ENCODE measurements at places on chromosomes 4 and X.
A peak's percentile ranks its signal among the peaks of the same experiment; 100 is the strongest.

DNA sequence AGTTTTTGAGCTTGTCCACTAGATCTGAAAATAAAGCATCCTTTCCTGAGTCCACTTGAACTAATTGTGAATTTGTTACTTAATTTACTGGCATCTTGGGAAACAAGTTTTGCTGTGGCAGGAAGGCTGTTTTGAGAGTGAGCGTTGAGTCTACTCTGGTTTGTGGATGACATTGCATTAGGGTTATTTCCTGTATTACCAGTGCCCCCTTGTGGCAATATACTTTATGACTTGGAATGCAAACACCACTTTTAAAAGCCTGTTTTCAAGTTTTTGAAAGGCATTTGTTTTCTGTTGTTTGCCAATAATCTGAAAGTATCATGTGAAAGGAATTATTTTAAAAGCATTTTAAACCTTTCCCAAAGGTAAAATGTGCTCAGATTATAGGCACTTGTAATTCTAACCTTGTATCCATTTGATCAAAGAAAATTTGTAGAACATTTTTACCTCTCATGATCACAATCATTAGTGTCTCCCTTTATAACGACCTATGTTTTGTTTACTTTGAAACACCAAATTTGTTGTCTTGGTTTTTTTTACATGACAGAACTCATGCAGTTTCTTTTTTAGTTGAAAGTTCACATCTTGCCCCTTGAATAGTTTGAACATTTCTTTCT lies 18.0 kb upstream of the CYP2U1 start:
- DNase-seq = peak; percentile 44

DNA sequence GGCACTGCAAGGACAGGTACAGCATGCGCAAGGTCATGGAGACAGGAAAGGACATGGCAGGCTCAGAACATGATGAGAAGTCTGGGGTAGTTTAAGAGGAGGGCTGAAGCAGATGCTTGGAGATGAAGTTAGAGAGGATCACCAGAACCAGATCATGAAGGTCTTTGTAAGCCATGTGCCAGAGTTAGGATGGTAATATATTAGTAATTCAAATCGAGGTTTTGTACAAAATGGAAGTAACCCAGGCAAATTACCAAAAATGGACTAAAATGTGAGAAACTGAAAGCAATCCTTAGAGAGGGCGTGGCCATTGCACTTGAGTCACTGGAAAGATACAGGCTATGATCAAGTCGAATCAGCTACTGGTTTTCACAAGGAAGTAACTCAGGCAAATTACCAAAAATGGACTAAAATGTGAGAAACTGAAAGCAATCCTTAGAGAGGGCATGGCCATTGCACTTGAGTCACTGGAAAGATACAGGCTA lies 13.5 kb downstream of the RXFP1 start:
- no peak for DNase-seq

GRCh38 chr4:145177906-145178538 lies 2.4 kb downstream of the OTUD4 start:
- no peak for DNase-seq

DNA sequence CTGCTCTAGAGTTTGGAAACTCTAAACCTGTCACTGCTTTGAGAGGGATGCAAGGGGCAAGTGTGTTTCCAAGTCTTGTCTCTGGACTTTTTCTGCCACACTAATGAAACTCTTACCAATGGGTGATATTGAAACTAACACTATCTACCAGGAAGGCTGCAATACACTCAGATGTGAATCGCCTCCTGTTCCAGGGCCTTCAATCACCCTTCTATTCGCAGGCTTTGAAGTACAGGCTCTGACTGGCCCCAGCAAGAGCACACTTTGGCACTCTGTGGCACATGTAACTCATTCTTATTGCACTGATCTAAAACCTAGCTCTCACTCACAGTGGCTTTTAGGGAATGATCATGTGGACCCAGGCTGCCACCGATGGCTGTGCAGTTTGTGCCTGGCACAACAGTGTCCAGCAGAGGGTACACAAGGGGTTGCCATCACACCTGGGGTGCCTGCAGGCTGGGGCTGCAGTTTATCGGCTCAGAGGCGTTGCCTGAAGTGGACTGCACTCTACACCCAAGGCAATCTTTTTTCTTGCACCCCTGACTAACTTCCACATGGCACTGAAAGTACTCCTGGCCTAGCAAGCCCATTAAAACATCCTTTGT lies 210.8 kb downstream of the MGST2 start:
- DNase-seq = no peak

GRCh38 chrX:128807367-128807766 lies 715.9 kb downstream of the SMARCA1 start:
- no peak for DNase-seq

GRCh38 chr4:99885687-99886086 lies 8.5 kb downstream of the LAMTOR3 start:
- DNase-seq = no peak

- no peak for DNase-seq
Observed at GRCh38 chr4:37471971-37472370, 214.2 kb downstream of the RELL1 start.

GRCh38 chrX:111086591-111087006 lies 9.4 kb upstream of the PAK3 start:
- DNase-seq = no peak

GRCh38 chr4:118797558-118798142 lies 38.3 kb downstream of the SEC24D start:
- no peak for DNase-seq

DNA sequence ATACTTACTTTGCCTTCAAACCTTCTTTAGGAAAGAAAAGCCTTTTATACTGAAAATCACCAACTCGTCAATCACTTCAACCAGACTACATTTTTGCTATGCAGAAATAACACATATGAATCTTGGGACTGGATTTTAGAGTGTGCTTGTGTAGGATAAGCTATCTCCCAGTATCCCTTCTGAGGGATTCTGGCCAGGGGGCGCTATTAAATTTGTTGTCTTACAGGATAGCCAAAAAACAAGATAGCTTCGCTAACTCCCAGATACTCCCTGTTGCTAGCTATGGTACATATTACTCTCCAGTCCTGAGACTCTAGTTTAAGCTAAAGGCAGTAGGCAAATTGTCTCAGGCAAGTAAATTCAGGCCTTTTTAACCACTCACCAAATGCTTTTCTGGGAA lies 167.2 kb downstream of the LHFPL1 start:
- DNase-seq = peak; percentile 1

DNA sequence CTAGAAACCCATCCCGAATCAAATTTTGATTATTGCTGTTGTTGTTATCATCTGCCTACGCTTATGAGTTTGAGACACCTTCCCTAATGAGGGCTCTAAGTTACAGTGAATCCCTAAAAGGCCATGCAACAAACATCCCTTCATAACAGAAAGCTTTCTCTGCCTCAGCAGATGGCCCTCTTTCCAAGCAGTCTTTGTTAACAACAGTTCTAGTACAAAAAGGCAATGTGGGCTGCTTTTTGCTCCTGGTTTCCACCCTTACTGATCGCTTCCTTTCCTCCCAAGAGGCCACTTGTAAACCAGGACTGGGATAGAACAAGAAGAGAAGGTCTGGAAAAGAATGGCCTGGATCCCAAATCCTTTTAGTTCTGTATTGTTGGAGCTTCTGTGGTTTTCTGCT lies 24.2 kb downstream of the GPC4 start:
- DNase-seq = peak; percentile 5

- DNase-seq = no peak
Observed at GRCh38 chr4:87489678-87490077, 39.5 kb downstream of the SPARCL1 start.

DNA sequence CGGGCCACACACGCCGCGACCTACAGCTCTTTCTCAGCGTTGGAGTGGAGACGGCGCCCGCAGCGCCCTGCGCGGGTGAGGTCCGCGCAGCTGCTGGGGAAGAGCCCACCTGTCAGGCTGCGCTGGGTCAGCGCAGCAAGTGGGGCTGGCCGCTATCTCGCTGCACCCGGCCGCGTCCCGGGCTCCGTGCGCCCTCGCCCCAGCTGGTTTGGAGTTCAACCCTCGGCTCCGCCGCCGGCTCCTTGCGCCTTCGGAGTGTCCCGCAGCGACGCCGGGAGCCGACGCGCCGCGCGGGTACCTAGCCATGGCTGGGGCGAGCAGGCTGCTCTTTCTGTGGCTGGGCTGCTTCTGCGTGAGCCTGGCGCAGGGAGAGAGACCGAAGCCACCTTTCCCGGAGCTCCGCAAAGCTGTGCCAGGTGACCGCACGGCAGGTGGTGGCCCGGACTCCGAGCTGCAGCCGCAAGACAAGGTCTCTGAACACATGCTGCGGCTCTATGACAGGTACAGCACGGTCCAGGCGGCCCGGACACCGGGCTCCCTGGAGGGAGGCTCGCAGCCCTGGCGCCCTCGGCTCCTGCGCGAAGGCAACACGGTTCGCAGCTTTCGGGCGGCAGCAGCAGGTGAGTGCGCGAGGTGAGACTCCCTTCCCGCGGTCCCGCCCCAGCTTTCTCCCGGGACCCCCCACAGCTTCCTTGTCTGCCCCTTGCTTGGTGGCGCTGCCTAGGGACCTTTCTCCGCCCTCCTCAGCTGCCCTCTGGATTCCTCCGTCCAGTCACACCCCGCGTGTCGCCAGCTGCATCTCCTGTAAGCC lies 678 bp downstream of the BMP3 start:
- DNase-seq = no peak

- DNase-seq = no peak
Observed at GRCh38 chr4:145812919-145813318, 125.7 kb downstream of the ZNF827 start.

- DNase-seq = no peak
Observed at GRCh38 chr4:105963461-105964400, 68.5 kb downstream of the NPNT start.

- no peak for DNase-seq
Observed at GRCh38 chr4:23238848-23239247, 546.1 kb downstream of the GBA3 start.

- no peak for DNase-seq
Observed at GRCh38 chr4:130071746-130072145, 975.8 kb downstream of the C4orf33 start.

- DNase-seq = no peak
Observed at GRCh38 chr4:142110136-142110535, 473.8 kb downstream of the IL15 start.

GRCh38 chrX:44299177-44299576 lies 44.3 kb downstream of the EFHC2 start:
- DNase-seq = no peak

DNA sequence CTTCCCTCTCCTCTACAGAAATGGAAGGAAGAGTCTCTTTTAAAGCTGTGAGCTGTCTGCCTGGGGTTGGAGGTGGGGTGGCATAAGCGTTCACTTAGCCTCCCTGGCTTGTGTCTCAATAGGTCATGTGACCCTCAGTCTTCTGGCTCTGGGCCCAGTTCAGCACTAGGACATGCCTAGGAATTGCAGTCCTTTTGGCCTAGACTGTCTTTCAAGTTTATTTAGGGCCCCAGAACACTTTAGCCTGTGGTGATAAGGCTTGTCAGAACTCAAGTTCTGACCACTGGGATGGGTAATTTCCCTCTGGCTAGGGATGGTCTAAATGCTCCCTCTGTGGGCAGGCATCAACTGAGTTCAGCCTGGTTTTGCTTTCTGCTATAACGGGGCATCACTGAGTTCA lies 34.3 kb upstream of the ARMCX4 start:
- no peak for DNase-seq

DNA sequence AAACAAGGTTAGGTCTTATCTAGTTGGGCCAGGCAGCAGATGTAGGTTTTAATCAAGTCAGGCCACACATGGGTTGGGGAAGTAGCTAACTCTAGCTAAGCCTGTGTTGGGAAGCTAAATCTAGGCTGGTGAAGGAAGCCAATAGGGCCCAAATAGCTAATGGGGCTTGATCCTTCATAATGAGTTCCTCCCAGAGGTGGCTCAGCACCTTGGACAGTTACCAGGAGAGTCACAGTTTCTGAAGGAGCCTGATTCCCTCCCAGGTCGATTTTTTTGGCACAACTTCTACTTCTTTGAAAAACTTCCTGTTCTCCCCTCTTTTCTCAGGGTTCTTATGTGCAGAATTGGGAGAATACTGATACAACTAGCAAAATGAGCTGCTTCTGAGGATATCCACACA lies 242.5 kb upstream of the PRPS2 start:
- no peak for DNase-seq

- DNase-seq = no peak
Observed at GRCh38 chr4:186688150-186688943, 35.3 kb downstream of the FAT1 start.

- DNase-seq = no peak
Observed at GRCh38 chr4:144579411-144580030, 66.4 kb upstream of the HHIP start.

- DNase-seq = no peak
Observed at GRCh38 chr4:48602763-48603162, 112.7 kb downstream of the ZAR1 start.

DNA sequence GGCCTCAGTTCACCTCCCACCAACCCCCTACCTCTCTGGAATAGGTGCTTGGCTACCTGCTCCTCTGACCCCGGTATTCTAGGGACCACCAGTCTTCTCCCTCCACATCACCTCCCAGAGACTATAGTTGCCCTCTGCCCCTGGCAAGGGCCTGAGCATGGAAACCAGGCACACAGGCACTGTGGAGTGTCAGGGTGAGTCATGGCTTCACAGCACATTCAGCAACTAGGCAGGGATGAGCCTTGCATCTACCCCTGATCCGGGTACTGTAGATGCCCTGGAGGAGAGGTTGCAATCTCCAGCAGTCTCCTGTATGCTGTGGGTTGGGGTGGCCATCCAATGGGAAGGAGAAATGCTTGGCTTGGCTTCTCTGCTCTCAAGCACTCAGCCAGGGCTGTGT lies 472.7 kb downstream of the IDS start:
- DNase-seq = no peak

- no peak for DNase-seq
Observed at GRCh38 chr4:110609044-110609750, 13.7 kb downstream of the PITX2 start.

- no peak for DNase-seq
Observed at GRCh38 chr4:75244325-75244724, 269.9 kb downstream of the RCHY1 start.

- no peak for DNase-seq
Observed at GRCh38 chrX:50815120-50815519, 1.1 kb upstream of the SHROOM4 start.

DNA sequence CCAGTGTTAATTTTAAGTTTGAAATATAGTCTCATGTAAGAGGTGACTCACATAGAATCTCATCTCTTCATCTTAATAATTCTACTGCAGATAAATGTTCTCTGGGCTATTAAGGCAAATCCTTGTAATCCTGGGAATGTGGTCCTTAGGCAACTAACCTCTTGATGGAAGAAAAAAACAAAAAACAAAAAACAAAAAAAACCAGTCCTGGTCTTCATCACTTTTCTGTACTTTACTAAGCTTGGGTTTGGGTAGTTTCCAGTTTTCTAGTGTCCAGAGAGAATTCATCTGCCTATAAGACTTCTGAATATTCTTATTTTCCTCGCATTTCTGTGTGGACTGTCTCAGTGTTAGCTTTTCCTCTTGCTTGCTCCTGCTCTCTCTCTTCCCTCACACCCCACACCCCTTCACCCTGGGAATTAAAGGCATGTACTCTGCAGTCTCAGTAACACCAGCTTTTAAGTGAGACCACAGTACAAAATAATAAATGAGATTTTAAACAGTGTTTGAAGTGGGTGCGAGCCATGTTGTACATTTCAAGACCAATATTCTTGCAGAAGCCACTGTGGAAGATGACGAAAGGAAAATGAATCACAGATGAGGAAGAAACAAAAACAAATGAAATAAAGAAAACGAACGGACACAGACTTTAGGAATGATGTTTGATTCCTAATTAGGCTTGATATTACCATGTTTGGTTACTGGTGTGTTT lies 51.7 kb downstream of the HAND2 start:
- DNase-seq = no peak

GRCh38 chr4:128802680-128803628 lies 6.5 kb upstream of the JADE1 start:
- DNase-seq = no peak

Measured in NCI-H1694 (cell line).